Stimulated activated CD4-positive, alpha-beta T cell treated with anti-CD3 and anti-CD28 coated beads, Interleukin-15, amount 100 ng/mL, for 1 hour (primary cell): ENCODE measurements at places on chromosomes 4 and X.

DNA sequence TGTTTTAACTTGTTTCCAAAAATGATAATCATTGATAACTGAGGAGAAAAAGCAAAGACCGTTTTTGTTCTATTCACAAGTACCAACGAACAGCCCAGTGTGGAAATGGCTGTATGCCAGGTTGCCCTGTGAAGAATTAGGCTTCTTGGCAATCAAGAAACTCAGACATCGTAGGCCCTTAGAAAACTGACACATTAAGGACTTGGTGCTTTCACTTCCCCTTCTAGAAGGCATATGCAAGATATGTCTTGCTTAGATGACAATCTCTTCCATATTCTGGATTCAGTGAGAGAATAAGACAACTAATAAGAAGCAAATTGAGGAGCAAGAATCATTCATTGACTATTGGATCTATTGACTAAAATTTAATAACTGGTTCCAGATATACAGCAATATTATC, 56.6 kb downstream of the ANAPC10 start:
- no peak for DNase-seq

- DNase-seq, result no peak
These were observed 225.5 kb upstream of the ANKRD50 start for GRCh38 chr4:124937993-124938392.

DNA sequence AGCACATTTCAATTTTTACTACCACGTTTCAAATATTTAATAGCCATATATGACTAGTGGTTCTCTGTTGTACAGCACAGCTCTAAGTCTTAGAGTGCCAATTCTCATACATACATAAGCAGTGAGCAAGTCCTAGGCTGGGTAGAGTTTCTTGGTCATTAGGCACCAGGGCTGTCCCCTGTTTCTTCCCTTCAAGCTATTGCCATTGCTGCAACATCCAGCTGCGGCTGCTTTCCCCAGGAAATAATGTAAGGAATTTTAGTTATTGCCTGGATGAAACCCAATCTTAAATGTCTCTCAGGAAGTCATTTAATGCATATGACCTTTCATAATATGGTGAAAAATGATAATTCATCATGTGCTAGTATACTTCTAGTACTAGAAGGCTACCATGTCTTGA, 74.1 kb upstream of the PPP3CA start:
- no peak for DNase-seq

GRCh38 chr4:110778521-110778920, 155.6 kb upstream of the PITX2 start:
- no peak for DNase-seq

- DNase-seq, result no peak
These were observed 335.4 kb upstream of the FAT1 start for GRCh38 chr4:187059021-187059420.

DNA sequence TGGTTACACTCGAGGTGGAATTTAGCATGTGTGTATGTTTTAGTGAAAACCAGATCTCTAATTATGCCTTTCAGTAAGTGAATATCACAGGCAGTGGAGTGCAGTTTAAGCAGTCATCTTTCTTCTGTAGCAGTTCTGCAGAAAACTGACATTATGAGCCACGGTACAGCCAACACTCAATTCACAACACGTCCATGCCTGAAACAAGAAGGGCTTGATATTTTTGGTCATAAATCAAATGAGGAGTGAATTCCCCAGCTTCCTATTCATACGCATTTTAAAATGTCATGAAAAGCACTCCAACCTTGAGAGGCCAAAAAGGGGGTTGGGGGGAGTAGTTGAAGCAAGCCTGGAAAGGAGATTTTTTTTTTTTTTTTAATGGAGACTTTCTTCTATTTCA, 316.7 kb downstream of the ARHGAP10 start:
- no peak for DNase-seq

DNA sequence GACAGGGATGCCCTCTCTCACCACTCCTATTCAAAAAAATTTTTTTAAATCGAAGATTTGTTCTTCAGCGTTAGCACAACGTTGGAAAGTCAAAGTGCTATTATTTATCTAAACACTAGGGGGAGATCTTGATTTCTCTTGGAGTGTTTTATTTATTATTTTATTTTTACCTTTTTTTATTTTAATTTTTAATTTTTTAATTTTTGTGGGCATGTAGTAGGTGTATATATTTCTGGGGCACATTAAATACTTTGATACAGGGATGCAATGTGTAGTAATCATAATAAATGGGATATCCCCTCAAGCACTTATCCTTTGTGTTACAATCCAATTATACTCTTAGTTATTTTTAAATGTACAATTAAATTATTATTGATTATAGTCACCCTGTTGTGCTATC, 37.4 kb upstream of the SLC10A4 start:
- no peak for DNase-seq

GRCh38 chr4:127174616-127175015, 458.1 kb upstream of the INTU start:
- DNase-seq, result no peak

DNA sequence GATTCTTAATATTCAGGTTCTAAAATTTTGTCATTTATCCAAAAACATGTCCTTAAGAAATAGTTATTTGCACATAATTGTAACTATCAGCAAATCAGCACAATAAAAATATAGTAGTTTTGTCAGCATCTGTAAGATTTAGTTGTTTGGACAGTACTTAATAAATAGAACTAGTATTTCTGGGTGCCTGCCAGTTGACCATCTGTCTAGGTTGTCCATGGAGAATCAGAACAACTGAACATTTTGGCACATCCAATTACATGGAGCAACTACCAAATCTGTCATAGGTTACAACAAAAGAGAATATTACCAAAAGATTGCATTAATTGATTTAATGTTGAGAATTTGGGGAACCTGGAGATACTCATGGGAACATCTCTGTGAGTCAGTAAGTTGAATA, 305.5 kb upstream of the TACR3 start:
- DNase-seq, result no peak

DNA sequence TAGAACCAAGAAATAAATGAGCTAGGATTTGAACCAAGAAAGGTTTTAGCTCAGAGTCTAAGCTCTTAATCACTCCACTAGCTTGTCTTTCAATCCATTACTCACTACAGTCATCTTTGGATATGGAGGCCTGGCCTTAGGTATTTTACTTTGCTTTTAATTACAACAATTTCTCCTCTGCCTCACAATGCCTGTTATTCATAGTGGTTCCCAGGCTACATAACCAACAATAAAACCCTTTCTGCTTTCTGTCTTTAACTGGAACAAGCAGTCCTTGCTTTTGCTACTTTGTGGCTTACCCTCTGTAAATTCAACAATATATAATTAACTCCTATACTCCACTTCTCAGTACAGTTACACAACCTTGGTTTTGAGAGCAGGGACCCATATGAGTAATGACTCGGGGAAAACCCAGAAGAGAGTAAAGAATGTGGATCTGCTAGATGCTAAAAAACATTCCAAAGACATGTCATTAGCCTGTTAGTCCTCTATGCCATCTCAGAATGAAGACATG, 94.7 kb upstream of the NAP1L5 start:
- no peak for DNase-seq

- no peak for DNase-seq
These were observed 5.1 kb upstream of the DCLK2 start for GRCh38 chr4:150072906-150073714.

- no peak for DNase-seq
These were observed 1164.4 kb upstream of the IGFBP7 start for GRCh38 chr4:58274553-58274952.

DNA sequence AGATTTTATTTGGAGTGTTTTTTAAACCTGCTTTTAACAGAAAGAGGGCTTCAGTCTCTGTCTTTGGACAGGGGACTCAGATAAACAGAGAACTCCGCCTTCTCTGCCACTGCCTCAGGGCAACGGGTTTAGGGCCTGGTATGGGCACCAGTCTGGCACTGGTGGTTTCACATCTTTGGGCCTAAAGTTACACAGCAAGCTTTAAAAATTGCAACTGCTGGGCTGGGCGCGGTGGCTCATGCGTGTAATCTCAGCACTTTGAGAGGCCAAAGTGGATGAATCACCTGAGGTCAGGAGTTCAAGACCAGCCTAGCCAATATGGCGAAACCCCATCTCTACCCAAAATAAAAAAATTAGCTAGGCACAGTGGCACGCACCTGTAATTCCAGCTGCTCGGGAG, 10.3 kb upstream of the NAT8L start:
- DNase-seq, result no peak
